ENCODE measurements at places on chromosomes 2 and 18. TPM values are rescaled to one million over a fixed set of nuclear protein-coding genes. Genes with fewer than 3 reads are reported as not detected.

DNA sequence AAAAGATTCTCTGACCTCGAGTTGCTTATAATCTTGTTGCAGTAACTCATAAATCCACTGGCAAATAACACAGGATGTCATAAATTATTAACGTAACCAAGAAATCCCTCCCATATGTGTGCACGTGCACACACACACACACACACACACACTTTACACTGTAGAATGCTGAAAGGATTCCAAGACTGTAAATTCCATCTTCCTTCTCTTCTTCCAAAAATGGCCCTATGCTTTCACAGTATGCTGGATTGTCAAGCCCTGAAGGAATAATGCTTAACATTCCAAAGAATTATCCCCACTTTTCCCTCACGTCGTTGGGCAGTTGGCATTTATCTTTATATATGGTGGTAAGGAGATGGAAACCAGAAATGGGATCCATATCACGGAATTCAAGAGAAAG lies 117.5 kb upstream of the CRIM1 start:
- H3K27me3 ChIP-seq: peaks cover 2% of the 10 kb centered on the region
- no peak for DNase-seq
- no peak overlapping the region for H3K4me3 ChIP-seq

- no peak overlapping the region for H3K4me3 ChIP-seq
- no peak overlapping the region for H3K27ac ChIP-seq
- DNase-seq: peak; percentile 24
- H3K36me3 ChIP-seq: no peaks in the 10 kb centered on the region
These were observed 27.9 kb upstream of the CDCA7 start for GRCh38 chr2:173326806-173327205.

GRCh38 chr2:207128867-207129266 lies 36.9 kb downstream of the KLF7 start:
- peaks cover 21% of the 10 kb centered on the region for H3K4me1 ChIP-seq
- H3K27me3 ChIP-seq: no peaks in the 10 kb centered on the region
- H3K27ac ChIP-seq: no peak overlapping the region
- peaks cover 4% of the 10 kb centered on the region for H3K36me3 ChIP-seq
- no peak overlapping the region for H3K4me3 ChIP-seq

DNA sequence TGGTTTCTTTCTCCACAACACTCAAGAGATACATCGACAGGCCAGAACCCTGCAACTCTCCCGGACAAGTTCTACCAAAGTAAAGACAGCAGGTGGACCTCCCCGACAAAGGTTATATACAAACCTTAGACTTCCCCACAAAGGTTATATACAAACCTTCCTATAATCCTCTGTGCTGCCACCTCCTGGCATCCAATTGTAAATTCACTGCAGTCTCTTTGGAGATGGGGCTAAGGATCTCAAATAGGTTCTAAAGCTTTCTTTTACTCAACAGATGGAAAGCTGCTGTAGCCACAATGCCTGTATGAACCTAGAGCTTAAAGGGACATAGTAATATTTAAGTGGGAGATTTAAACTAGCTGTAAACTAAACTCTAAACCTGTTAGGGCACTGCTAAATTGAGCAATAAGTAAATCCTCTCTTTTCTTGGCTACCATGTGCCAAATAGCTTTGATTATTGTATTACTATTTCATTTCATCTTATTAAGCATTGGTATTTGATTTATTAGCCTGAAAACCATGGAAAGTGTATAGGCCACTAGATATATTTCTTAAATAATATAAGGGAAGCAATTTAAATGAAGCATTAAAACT lies 9.8 kb upstream of the MREG start:
- no peak overlapping the region for H3K4me3 ChIP-seq
- H3K36me3 ChIP-seq: no peaks in the 10 kb centered on the region
- H3K27ac ChIP-seq: no peak overlapping the region
- DNase-seq: peak; percentile 52

GRCh38 chr2:149100739-149101699 lies 62.5 kb downstream of the LYPD6B start:
- H3K4me1 ChIP-seq: no peaks in the 10 kb centered on the region
- DNase-seq: no peak
- H3K27me3 ChIP-seq: no peaks in the 10 kb centered on the region
- H3K27ac ChIP-seq: no peak overlapping the region

DNA sequence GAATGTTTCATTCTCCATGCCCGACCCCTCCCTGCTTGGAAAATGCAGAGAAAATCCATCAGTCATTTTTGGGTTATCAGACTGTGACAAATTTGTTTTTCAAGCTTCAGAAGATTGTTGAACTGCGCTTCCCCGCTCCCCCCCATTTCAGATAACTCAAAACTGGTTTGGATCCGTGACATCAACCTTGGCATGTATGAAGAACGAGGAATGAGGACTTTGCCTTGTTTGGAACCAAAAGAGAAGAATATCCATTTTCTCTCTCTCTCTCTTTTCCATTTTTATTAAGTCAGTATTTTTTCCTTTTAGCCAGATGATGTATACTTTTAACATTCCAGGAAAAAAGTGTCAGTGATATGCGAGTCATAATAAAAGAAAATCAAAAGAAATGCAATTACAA lies 171.6 kb downstream of the BCL2 start:
- H3K4me1 ChIP-seq: peaks cover 2% of the 10 kb centered on the region
- H3K27me3 ChIP-seq: peaks cover 16% of the 10 kb centered on the region
- H3K36me3 ChIP-seq: no peaks in the 10 kb centered on the region
- no peak overlapping the region for H3K4me3 ChIP-seq
- DNase-seq: no peak

- peaks cover 67% of the 10 kb centered on the region for H3K27me3 ChIP-seq
- H3K27ac ChIP-seq: no peak overlapping the region
- no peaks in the 10 kb centered on the region for H3K4me1 ChIP-seq
- H3K36me3 ChIP-seq: no peaks in the 10 kb centered on the region
- H3K4me3 ChIP-seq: no peak overlapping the region
These were observed 570 bp upstream of the ECEL1 start for GRCh38 chr2:232488097-232488711.

DNA sequence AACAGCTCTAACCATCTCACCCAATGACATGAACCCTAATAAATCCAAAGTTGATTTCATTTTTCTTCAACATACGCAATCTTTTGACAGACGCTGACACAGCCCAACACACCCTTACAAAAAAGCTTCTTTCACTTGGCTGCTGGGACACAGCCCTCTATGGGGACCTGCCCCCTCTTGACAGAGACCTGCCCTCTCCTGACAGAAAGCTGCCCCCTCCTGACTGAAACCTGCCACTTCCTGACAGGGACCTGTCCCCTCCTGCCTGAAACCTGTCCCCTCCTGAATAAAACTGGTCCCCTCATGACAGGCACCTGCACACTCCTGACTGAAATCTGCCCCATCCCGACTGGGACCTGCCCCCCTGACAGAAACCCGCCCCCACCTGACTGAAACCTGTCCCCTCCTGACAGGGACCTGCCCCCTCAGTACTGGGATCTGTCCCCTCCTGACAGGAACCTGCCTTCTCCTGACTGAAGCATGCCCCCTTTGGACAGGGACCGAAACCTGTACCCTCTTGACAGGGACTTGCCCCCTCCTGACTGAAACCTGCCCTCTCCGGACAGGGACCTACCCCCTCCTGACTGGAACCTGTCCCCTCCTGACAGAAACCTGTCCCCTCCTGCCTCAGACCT lies 87.9 kb downstream of the PXDN start:
- H3K4me1 ChIP-seq: peaks cover 32% of the 10 kb centered on the region
- H3K4me3 ChIP-seq: no peak overlapping the region
- H3K27me3 ChIP-seq: no peaks in the 10 kb centered on the region
- DNase-seq: no peak

GRCh38 chr2:206098471-206098870 lies 12.5 kb upstream of the INO80D start:
- H3K4me1 ChIP-seq: no peaks in the 10 kb centered on the region
- no peaks in the 10 kb centered on the region for H3K36me3 ChIP-seq
- no peak for DNase-seq
- no peak overlapping the region for H3K4me3 ChIP-seq
- no peaks in the 10 kb centered on the region for H3K27me3 ChIP-seq

DNA sequence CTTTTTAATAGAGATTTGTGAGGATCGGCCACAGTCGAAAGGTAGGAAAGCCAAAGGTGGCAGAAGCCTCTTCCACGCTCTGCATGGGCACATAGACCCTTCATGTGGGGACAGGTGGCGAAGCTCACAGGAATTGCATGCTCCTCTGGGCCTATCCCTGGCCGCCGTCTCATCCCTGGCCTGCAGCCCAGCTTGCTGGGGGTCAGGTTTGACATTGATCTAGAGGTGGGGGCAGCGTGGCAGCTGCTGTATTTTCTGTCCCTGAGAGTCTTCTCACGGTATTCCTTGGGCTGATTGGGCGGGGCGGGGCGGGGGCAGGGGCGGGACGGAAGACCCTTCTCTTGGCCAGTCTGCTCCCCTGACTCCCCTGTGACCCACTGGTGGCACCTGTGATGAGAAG lies 48.9 kb downstream of the STK25 start:
- no peaks in the 10 kb centered on the region for H3K4me1 ChIP-seq
- H3K4me3 ChIP-seq: no peak overlapping the region
- no peaks in the 10 kb centered on the region for H3K27me3 ChIP-seq

DNA sequence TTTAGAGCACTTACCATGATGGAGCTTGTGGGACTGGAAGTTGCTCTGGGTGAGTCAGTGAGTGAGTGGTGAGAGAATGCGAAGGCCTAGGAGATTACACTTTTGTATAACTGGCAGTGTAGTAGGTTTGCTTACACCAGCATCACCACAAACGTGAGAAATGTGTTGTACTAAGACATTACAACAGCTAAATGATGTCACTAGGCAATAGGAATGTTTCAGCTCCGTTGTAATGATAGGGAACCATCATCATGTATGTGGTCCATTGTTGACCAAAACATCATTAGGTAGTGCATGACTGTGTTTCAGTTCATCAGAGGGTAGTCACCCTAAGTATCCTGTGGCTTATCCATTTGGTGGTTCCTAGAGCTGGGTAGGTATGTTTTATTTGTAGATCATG lies 11.9 kb downstream of the ZNF407 start:
- H3K27ac ChIP-seq: no peak overlapping the region
- H3K36me3 ChIP-seq: no peaks in the 10 kb centered on the region
- peak; percentile 96 for DNase-seq
- H3K4me1 ChIP-seq: peaks cover 10% of the 10 kb centered on the region

DNA sequence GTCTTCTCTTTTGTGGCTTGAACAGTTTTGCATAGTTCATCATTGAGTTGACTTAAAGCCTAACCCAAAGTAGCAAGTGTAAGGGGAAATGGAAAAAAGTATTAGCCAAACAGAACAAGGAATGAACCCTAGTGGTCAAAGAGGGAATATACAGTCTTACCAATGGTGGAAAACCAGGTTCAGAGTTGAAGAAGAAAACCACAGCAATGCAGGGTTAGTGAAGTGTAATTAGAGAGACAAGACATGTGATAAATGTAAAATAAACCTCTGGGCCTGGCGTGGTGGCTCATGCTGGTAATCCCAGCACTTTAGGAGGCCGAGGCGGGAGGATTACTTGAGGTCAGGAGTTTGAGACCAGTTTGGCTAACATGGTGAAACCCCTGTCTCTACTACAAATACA lies 2.4 kb downstream of the TTN start:
- H3K27me3 ChIP-seq: no peaks in the 10 kb centered on the region
- H3K4me1 ChIP-seq: no peaks in the 10 kb centered on the region
- no peaks in the 10 kb centered on the region for H3K36me3 ChIP-seq
- no peak overlapping the region for H3K27ac ChIP-seq

- no peaks in the 10 kb centered on the region for H3K27me3 ChIP-seq
- H3K27ac ChIP-seq: no peak overlapping the region
- peaks cover 6% of the 10 kb centered on the region for H3K36me3 ChIP-seq
These were observed 5.3 kb upstream of the DCTN1 start for GRCh38 chr2:74385396-74385795.

- no peaks in the 10 kb centered on the region for H3K27me3 ChIP-seq
- no peaks in the 10 kb centered on the region for H3K36me3 ChIP-seq
- H3K4me3 ChIP-seq: no peak overlapping the region
- DNase-seq: no peak
These were observed 141.5 kb downstream of the AQP4 start for GRCh38 chr18:26723981-26724380.

DNA sequence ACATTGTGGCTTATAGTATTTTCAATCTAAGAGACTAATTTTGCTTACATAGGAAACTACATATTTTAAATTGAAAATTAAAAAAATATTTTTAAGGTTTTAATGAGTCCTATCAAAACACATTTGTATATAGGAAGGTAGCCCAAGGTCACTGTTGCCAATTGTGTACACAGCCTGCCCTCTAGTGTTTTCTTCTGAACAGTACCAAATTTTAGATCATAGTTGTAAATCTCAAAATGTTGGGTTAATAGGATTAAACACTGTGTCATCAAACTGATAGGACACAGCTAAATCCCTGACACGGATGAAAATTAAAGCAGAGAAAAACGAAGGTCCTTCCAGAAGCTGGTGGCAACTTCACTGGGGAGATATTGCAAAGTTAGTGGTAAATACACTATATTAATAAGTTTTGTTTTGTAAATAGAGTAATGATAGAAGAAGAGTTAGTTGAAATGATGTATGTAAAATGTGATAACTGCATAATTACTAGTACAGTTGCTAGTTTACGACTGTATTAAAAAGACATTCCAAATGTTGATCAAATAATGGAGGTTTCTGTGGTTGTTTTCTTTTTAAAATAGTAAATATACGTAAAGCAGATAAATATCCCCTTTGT lies 19.7 kb downstream of the CLUL1 start:
- DNase-seq: peak; percentile 58
- no peaks in the 10 kb centered on the region for H3K36me3 ChIP-seq
- no peaks in the 10 kb centered on the region for H3K4me1 ChIP-seq
- no peak overlapping the region for H3K4me3 ChIP-seq

- H3K4me1 ChIP-seq: peaks cover 3% of the 10 kb centered on the region
- no peaks in the 10 kb centered on the region for H3K36me3 ChIP-seq
- no peak overlapping the region for H3K4me3 ChIP-seq
These were observed 28.3 kb upstream of the ICOS start for GRCh38 chr2:203908066-203908796.

EDAR gene
- total RNA-seq: not detected

ITM2C gene
- total RNA-seq: 46.8 TPM

EVA1A gene
- 89.2 TPM for total RNA-seq

MERTK gene
- 0.28 TPM for total RNA-seq

SERPINB10 gene
- total RNA-seq: not detected

EEF1B2 gene
- 672 TPM for total RNA-seq

CCDC85A gene
- 2.8 TPM for total RNA-seq

LYPD1 gene
- total RNA-seq: 79.7 TPM

SLC9A4 gene
- not detected for total RNA-seq

PPM1G gene
- 95.9 TPM for total RNA-seq

Data from IMR-90 (cell line).